ENCODE measurements at places on chromosomes 12 and 14. TPM values are rescaled to one million over a fixed set of nuclear protein-coding genes. Genes with fewer than 3 reads are reported as not detected.

DNA sequence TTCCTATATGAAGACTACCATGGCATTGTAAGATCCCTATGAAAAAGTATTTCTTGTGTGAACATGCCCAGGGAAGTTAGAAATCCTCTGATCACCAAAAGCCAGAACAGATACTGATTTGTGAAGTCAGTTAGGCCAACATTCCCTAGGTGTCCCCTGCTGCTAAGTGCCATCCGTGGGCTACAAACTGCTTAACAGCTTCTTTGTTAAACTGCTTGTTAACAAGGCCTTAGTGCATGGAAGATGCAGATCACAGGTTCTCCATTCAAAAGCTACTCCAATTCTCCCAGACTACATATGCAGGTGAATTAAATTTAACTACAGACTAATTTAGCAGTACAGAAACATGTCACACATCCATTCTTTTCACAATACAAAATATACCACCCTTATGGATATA lies 108.2 kb downstream of the PRICKLE1 start:
- no peak for DNase-seq

DNA sequence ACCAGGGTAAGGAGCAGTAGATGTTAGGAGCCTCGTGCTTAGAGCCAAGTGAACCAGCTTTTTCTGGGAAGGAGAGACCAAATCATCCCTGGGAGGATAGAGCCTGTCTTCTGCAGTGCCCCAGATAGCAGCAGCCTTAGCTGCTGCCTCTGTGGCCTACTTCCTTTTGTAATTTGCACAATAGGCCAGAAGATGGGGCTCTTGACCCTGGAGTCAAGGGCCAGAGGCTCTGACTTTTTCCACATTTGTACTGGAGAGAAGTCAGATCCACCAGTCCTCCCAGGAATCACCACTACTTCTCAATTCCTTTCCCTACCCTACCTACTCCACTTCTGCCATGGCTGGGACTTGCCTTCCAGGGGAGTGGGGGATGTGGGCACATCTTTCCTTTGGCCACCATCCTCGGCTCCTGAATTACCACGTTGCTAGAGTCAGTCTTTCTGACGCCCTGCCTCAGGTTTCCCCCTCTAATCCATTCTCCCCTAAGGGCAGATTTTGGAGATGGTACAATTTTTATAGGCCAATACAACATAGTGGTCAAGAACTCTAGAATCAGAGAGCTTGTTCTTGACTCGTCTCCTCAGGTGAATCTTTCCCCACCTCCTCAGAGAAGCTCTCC lies 3.3 kb upstream of the SLC4A8 start:
- no peak for DNase-seq

- no peak for DNase-seq
These were observed 34.2 kb downstream of the ATP2B1 start for GRCh38 chr12:89674326-89674942.

DNA sequence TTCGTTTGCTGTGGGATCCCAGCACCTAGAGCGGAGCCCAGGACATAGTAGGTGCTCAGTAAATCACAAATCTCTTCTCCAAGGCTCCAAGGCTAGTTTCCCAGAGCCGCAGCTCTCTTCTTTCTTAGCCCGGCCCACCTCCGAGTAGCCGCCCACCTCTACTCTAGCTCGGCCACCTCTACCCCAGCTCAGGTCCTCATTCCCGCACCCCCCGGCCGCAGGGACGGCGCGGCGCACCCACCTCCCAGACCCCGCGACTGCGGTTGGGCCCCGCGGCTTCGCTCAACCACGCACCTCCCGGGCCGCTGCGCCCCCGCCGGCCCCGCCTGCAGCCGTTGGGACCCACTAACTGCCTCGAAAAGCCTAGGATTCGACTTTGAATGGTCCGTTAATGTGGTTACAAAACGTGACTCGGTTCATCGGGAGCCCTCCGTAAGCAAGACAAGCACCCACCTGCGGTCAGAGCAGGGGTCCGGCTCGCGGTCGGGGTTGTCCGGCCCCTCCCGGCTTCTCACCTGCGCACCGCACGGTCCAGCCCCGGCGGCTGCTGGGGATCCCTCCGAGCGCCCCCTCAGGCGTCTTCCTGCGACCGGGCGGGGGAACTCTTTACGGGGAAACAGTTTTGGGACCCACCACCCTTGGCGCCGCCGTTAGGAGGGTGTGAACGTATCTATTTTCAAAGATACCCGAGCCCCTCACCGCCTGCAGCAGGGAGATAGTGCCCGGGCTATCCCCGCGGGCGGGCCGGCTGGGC lies at the start of gene SLC2A14:
Gene SLC2A14 (minus strand): TSS at position 350 of the 754 bp plus-strand sequence. CDS start 3,035 bp downstream, outside the sequence.
- DNase-seq: no peak

DNA sequence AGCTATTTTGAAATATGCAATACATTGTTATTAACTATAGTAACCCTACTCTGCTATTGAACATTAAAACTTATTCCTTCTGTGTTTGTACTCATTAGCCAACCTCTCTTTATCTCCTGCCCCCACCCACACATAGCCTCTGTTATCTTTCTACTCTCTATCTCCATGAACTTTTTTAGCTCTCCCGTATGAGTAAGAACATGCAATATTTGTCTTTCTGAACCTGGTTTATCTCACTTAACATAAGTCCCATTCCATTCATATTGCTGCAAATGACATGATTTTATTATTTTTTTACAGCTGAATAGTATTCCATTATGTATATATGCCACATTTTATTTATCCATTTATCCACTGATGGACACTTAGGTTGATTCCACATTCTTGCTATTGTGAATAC lies 79.0 kb upstream of the AMIGO2 start:
- DNase-seq: no peak

DNA sequence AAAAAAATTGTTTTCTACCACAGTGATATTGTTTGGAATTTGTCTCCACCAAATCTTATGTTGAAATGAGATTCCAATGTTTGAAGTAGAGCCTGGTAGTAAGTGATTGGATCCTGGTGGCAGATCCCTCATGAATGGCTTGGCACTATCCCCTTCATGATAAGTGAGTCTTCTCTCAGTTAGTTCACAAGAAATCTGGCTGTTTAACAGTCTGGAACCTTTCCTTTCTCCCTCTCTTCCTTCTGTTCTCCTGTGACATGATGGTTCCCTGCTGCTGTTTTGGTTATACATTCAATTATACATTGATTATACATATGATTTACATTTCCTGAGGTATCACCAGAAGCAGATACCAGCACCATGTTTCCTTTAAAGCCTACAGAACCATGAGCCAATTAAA lies 442.2 kb downstream of the SLC6A15 start:
- DNase-seq: no peak

- DNase-seq: no peak
These were observed 73.4 kb downstream of the PITPNM2 start for GRCh38 chr12:123077298-123078119.

DNA sequence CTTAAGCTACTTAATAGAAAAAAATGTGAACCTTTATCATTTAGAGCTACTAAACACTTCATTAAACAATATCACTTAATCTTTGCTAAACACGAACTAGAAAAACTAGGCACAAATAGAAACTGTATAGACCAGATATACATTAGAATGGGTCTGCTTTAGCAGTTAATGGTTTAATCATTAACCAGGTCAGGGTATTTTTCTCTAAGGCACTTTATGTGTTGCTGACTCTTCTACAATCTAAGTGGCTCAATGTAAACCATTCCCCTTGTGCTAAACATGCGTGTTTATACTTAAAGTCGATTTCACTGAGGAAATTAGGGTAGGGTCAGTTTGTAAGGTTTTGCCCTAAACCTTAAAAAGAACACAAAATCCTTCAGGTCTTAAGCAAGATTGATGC lies 29.7 kb downstream of the TMCC3 start:
- DNase-seq: no peak

DNA sequence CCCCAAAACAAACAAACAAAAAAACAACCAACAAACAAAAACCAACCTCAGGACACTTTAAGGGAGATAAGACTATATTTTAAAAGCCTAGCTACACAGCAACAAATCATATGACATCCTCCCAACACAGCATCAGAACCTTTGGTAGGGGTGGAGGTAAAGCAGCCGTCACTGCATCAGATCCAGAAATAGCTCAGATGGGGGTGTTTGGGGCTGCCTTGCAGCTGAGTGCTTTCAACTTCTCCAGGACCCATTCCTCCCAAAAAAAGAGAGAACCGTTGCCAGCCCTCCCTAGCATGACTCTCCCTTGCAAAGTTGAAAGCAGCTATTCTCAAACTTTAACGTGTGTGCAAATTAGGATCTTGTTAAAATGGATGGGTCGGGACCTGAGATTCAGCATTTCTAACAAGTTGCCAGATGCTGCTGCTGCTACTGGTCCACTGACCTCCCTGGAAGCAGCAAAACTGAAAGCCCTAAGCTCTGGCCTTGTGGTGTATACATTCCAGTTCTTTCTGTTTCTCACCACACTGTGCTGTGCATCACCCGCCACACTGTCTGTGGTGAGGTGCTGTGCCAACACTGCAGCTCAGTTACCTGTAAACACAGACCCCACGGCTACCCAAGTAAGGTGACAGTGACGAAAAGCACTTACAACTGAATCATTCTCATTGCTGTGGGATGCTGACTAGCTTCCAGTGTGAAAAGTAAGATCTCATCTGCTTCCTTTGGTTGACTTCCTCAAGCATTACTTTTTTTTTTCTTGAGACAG lies 54.0 kb downstream of the SLC38A1 start:
- no peak for DNase-seq

DNA sequence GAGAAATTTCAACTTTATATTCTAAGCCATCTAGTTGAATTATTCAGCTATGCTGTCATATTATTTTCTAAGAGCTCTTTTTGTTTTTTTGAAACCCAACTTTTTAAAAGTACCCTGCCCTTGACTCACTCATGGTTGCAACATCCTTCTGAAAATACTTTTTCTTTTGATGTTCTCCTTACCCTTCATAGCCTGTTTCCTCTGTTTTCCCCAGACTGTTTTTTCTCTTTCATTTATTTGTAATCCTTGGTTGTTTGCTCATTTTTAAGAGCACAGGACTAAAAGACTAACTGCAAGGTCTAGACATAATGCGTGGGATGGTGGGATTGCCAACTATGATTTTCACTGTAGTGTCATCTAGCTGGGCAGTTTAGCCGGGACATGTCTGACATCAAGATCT lies 21.2 kb upstream of the CDKL1 start:
- DNase-seq: no peak

GRCh38 chr14:57962325-57963035 lies 96.6 kb upstream of the SLC35F4 start:
- DNase-seq: peak; percentile 22

DNA sequence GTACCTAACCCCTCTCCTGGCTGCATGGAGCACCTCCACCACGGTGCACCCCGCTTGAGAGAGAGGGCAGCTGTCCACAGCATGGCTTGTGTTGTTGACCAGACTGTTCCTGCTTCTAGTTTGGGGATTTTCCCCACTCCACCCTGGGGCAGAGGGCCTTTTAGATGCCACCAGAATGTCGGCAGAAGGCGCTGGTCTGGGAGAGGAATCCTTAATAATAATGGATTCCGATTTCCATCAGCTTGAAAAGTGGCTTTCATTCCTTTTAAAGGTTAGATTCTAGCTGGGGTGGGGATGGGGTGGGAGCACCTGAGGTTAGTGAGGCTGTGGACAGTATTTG lies 1.8 kb downstream of the ESRRB start:
- no peak for DNase-seq

GRCh38 chr14:59964251-59965007 lies 44.5 kb downstream of the LRRC9 start:
- DNase-seq: no peak

DNA sequence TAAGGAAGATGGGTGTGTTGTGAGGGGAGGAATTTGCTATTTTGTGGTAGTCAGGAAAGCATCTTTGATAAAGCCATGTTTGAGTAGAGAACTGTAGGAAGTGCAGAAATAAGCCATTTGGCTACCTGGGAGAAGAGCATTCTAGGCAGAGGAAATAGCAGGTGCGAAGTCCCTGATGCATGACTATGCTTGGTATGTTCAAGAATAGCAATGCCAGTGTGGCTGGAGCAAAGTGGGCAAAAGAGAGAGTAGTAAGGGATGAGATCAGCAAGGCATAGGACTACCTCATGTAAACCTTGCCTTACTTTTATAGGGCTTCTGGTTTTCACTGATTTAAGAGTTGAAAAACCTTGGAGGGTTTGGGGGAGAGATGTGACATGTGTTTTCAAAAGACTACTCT lies 365.5 kb upstream of the GARIN6 start:
- DNase-seq: no peak

DNA sequence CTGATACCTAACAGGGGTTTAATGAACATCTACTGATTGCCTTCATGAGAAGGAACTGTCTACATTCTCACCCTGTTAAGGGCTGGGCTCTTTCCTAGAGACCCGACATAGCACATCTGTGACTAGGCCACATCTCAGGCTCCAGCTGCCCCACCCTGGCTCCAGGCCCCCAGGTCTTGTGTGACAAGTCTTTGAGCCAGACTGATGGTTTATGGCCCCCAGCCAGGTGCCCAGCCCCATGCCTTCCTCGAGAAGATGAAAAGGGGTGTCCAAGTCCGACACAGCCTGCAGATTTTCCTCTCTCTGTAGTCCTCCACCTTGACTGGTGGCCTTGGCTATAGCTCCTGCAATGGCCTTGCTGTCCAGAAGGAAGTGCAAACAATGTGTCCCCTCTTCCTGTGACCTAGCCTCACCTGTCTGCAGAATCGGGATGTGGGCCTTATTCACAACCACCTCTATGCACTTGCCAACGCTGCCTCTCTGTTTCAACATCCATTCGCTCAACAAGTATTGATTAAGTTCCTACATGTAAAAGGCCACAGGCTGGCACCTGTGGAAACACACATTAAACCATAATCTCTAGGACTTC lies 4.2 kb downstream of the ACTN1 start:
- DNase-seq: no peak

GRCh38 chr12:49030119-49030518 lies 11.5 kb upstream of the PRKAG1 start:
- peak; percentile 10 for DNase-seq

DNA sequence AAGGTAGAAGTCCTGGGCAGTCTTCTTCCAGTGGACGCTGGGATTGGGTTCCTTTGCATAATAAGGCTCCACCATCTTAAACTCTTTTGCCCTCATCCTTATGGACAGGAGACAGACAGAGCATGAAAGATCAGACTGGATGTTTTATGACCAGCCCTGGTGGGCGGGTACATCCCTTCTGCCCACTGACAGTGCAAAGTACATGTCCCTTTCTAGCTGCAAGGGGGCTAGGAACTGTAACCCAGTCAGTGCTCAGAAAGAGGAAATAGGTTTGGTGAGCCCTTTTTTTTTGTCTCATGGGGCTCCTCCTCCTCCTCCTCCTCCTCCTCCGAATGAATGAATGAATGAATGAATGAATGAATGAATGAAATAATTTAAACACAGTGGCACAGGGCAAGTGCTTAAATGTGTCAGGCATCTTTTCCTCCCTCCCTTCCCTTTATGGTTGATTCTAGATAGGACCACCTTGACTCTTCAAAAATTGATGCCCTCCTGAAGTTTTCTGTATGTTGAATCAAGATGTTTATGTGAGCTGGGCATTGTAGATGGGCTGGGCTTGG lies 36.4 kb upstream of the HNF1A start:
- DNase-seq: no peak

- DNase-seq: no peak
These were observed 33.7 kb downstream of the FGFR1OP2 start for GRCh38 chr12:26971963-26972362.

GRCh38 chr12:4530160-4530559 lies 8.5 kb upstream of the RAD51AP1 start:
- DNase-seq: no peak

GRCh38 chr14:74401504-74402241 lies 24.3 kb downstream of the SYNDIG1L start:
- DNase-seq: no peak

- DNase-seq: no peak
These were observed 13.9 kb downstream of the GALNT6 start for GRCh38 chr12:51377099-51377984.

GRCh38 chr12:31627456-31628054 lies 31.9 kb upstream of the ETFBKMT start:
- no peak for DNase-seq

LHX5 gene
- not detected for total RNA-seq

KRT80 gene
- total RNA-seq: not detected

DDX24 gene
- 115 TPM for total RNA-seq

PPFIA2 gene
- total RNA-seq: 5.4 TPM

PTPRB gene
- 38.5 TPM for total RNA-seq

Data from uterus (tissue), 4 donors.